ENCODE measurements at places on chromosomes 5 and 9. TPM values are rescaled to one million over a fixed set of nuclear protein-coding genes. Genes with fewer than 3 reads are reported as not detected.

The PLK2 gene
- 19.4 TPM for total RNA-seq

The CARTPT gene
- 5.8 TPM for total RNA-seq

The ACOT12 gene
- total RNA-seq = not detected

The CDH12 gene
- total RNA-seq = not detected

The ARID3C gene
- total RNA-seq = not detected

The RASGRF2 gene
- total RNA-seq = 3.5 TPM

The CCDC112 gene
- total RNA-seq = 39.1 TPM

The UBAP2 gene
- total RNA-seq = 27.8 TPM

The GAPT gene
- total RNA-seq = 2.4 TPM

The C5orf63 gene
- 12.3 TPM for total RNA-seq

The TOR1B gene
- 151 TPM for total RNA-seq

The CCNB1 gene
- total RNA-seq = 6.2 TPM

The ANXA2R gene
- 1.2 TPM for total RNA-seq

The CA9 gene
- 161 TPM for total RNA-seq

The PCAT7 gene
- total RNA-seq = 0.45 TPM

The LHX2 gene
- not detected for total RNA-seq

The PCDHGA6 gene
- 1.8 TPM for total RNA-seq

The PCDHB15 gene
- total RNA-seq = 6.6 TPM

The GRIN1 gene
- not detected for total RNA-seq

The KCNV2 gene
- total RNA-seq = not detected

The DIPK1B gene
- total RNA-seq = not detected

Data from stomach (tissue), 19 donors.